ENCODE measurements at places on chromosomes 2 and 18. TPM values are rescaled to one million over a fixed set of nuclear protein-coding genes. Genes with fewer than 3 reads are reported as not detected.
A peak's percentile ranks its signal among the peaks of the same experiment; 100 is the strongest.

GRCh38 chr2:152678808-152679207 is 38.5 kb downstream of the PRPF40A start:
- no peak for DNase-seq

GRCh38 chr2:168180483-168180882 is 66.9 kb downstream of the STK39 start:
- no peak for DNase-seq

DNA sequence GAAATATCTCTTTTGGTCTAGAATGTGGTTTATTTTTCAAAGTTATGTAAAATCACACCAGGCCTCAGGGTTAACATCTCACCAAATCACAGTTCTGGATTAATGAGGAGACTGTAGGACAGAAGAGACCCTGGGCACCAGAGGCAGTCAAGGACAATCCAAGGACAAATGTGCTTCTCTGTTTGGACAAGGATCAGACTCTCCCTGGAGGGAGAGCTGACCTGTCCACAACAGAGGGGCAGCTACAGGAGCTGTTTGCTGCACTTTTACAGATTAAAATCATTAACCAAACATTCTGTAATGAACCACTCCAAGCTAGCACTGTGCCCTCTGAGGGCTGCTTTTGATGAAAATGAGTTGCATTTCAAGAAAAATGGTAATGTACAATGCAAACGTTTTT is 690.6 kb upstream of the SLC8A1 start:
- DNase-seq: no peak

DNA sequence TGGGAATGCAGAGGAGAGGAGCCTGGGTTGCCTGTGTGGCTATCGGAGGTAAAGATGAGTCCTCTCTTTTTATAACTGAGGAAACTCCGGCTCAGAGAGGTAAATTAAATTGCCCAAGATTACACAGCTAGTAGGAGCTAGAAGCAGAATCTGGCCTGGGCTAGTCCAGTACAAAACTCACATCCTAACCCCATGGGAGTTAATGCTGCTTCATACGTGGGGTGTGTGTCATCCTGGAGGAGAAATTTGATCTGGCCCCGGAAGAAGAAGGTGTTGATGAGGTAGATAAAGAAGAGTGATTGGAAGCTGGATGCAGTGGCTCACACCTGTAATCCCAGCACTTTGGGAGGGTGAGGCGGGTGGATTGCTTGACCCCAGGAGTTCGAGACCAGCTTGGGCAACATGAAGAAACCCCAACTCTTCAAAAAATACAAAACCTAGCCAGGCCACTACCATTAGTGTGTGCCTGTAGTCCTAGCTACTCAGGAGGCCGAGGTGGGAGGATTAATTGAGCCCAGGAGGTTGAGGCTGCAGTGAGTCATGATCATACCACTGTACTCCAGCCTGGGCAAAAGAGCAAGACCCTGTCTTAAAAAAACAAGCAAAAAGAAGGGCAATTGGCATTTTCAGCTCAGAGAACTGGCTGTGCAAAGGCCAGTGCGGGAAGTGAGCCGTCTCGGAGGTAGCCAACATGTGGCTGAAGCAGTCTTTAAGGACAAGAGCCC is 33.7 kb downstream of the CTIF start:
- DNase-seq: no peak

DNA sequence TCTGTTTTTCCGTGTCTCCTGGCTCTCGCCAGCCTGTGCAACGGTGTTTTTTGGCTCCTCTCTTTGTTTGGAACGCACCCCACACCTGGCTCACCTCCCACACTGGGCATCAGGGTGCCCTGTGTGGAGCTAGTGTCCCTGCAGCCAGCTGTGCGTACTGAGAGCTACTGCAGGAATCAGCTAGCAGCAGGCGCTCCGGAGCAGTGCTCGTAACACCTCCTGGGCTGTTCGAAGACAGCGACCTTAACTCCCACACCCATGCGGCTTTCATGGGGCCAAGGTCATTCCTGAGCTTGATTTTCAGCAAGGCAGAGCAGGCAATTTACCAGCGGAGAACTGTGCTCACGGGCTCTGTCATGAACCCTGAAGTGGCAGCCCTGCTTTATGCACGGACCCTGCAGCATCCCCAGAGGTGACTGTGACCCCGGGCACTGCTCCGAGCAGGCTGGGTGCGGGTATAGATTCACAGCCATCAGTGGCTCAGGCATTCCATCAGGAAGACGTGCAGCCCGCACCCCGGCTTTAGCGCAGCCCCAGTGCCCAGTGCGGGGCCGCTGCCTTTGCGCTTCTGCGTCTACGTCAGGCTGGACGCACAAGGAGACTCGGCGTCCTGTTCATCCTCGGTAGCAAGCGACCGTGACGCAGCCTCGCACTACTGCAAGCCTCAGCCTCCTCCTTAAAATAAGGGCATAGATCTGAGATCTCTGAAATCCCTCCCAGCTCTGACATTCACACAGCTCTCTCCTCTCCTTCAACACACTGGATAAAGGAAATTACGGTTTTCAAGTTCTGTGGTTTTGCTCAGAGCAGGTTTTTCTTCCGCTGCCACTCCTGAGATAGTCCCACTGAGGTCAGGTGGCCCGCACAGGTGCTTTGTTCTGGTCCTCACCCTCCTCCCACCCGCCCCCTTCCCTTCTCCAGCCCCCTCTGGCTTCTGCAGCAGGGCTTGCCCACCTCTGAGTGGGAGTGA is 58.2 kb downstream of the ADI1 start:
- DNase-seq: peak; percentile 71

DNA sequence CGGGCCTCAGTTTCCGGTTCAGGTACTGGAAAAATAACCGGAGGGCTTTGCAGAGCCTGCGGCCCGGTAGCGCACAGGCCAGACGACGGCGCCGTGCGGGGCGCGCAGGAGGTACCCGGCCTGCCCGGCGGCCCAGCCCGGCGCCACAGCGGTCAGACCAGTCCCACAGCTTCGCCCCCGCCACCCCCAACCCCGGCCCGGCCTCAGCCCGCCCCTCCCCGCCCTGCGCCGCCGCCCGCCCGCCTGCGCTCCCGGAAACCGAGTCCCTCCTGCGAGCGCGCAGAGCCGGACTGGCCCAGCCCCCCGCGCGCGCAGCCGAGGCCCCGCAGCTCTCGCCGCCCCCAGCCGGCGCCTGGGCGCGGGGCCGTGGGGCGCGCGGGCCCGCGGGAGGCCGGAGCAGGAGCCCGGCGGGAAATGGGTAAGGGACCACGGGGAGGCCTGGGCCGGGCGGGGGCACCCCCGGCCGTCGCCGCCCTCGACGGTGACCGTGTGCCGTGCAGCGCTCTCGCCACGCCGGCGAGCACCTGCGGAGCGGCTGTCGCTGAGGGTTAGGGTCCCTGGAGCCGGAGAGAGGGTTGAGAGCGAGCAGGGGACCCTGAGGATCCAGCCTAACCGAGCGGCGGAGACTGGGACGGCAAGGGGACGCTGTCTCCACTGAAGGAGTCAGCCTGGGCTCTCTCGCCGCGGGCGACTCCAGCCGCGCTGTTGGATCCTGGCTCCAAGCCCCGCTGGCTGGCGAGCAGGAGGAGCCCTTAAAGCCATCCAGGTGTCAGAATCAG is 16.5 kb upstream of the PSD4 start:
- peak; percentile 89 for DNase-seq

DNA sequence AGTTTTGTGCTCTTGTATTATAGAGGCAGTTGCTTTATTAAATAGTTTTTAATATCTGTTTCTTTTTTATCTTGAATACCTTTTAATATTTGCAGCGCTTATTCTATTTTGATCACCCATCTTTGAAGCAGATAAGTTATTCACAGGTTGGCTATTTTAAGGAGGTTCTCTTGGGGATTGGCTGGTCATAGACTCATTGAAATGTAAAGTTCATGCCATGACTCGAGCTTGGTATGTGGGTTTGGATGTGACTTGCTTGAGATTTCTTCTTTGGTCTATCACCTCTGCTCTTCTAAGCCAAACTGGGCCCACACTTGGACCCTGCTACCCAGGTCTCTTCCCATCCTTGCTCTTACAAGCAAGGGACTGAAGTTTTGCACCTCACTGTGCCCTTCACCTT is 33.6 kb downstream of the FARP2 start:
- no peak for DNase-seq

- peak; percentile 91 for DNase-seq
Observed at GRCh38 chr2:241558532-241559322, at the start of gene BOK. TSS of gene BOK (plus strand) at chr2:241558745. CDS start at chr2:241559484, 739 bp downstream.

DNA sequence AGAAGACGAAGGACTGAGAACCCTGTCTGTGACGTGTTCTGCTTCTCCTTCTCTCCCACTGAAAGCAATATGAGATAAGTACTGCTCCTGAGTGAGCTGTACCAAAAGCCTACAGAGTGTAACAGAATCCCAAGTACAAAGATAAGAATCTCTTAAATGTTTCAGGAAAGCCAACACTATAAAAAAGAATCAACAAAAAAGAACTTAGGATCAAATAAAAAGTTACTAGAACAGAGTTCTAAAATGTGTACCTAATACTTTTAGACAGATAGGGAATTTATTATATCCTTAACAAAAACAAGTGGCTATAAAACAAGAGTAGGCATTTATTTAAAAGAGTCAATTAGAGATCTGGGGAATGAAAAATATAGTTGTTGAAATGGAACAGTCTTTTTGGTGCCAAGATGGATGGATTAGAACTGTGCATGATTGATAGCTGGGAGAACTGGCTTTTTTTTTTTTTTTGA is 49.0 kb downstream of the NCOA1 start:
- DNase-seq: no peak

GRCh38 chr2:170917957-170918356 is 11.1 kb upstream of the GORASP2 start:
- DNase-seq: no peak

DNA sequence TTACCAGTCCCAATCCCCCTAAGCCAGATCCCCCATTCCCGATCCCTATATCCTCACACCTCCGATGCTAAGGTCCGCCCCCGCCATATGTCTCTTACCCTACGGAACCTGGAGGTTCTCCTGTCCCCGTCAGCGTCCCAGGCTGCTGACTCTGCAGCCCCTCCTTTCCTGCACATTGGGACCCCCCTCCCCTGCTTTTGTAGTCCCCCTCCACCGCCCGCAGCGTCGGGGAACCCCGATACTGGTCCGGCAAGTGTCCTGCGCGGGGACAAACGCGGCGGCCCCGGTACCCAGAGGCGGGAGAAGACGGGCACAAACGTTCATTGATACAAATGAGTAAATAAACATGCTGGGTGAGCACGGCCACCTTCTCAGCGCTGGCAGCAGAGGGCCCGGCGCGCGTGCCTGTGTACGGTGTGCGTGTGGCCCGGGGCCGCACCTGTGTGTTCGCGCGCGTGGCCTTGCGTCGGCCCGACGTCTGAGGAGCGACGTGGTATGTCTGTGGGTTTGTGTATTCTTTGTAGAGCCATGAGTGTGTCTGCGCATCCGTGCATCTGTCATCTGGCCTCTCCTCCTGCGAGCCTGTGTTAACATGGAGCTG is 2.0 kb upstream of the CYP26B1 start:
- no peak for DNase-seq

DNA sequence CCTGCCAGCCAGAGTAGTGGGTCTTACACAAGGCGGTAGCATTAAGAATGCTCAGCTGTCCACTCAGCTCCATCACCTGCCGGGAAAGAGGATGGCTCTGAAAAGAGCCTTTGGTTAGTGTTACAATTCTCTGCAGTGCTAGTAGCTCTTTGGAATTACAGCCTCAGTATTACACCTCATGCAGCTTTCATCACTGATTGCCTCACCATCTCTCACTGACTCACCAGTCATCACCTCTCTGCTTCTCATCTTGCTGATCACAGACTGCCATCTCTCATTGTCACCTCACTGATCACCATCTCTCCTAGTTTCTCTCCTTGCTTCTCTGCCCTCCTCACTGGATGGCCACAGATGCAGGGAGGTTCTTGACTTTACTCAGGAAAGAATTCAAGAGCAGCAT is 573.5 kb upstream of the SETBP1 start:
- no peak for DNase-seq

DNA sequence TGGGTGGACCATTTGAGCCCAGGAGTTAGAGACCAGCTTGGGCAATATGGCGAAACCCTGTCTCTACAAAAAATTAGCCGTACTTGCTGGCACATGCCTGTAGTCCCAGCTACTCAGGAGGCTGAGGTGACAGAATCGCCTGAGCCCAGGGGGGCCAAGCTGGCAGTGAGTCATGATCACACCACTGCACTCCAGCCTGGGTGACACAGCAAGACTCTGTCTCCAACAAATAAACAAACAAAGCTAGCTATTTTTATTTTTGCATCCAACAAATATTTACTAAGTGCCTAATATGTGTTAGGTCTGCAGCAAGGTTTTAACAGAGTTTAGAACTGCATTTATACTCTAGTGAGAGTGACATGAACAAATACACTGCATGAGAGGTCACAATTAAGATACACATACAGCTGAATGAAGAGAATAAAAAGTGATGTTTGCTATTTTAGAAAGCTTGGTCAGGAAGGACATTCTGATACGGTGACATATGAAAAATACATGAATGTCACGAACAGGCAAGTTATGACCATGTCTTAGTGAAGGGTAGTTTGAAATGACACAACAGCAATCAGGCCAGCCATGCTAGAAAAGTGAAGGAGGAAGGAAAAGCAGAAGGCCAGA is 83.2 kb upstream of the FRZB start:
- DNase-seq: no peak

DNA sequence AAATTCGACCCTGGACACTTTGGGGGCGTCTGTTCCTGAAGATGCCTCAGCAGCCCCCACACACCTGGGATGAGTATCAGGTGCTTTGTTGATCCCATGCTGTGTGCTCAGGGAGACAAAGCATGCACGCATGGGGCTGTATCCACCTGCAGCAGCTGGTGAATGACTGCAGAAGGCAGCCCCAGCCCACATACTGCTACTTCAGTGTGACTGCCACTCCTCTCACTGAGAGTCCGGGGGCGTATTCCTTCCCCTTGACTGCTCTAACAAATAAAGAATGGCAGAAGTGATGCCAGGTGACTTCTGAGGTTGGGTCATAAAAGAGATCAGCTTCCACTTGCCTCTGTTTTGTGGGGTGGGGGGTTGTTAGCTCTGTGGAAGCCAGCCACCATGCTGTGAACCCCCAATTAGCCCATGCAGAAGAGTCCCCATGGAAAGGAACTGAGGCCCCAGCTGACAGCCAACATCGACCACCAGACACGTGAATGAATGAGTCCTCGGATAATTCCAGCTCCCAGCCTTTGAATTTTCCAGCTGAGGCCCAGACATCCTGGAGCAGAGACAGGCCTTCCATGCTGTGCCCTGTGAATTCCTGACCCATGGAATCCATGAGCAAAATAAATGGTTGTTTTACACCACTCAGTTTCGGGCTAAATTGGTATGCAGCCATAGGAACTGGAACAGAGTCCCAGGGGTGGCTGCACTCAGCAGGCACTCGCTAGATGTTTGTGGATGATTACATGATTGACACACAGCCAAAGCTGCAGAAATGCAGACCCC is 289.3 kb downstream of the CELF4 start:
- peak; percentile 27 for DNase-seq

DNA sequence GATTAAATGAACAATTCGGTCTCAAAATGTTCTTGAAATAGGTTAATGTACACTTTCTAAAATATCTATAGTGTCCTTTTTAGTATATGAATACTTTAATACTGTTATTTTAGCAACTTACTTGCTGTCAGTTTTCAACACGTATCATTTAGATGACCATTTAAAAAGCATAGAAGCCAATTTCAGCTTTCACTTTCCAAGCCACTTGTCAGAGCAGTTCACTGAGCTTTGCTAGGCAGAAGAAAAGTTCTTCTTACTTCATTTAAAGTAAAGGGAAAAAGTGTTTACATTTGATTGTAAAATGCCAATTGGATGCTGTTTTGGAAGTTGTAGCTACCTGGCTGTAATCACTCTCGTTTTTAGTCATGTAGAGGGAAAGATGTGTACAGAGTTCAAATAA is 126.0 kb downstream of the KCNH7 start:
- DNase-seq: no peak

- DNase-seq: no peak
Observed at GRCh38 chr18:72572896-72573295, 28.8 kb upstream of the CBLN2 start.

Gene KIAA2012
- 1.5 TPM for polyA plus RNA-seq

Gene CRYGB
- polyA plus RNA-seq: not detected

Gene CD8B2
- 0.54 TPM for polyA plus RNA-seq

Gene FBXO36
- 4.7 TPM for polyA plus RNA-seq

Gene REG3G
- not detected for polyA plus RNA-seq

Gene IL1RL1
- polyA plus RNA-seq: 0.31 TPM
